ENCODE measurements at places on chromosomes 11 and 22. TPM values are rescaled to one million over a fixed set of nuclear protein-coding genes. Genes with fewer than 3 reads are reported as not detected.

DNA sequence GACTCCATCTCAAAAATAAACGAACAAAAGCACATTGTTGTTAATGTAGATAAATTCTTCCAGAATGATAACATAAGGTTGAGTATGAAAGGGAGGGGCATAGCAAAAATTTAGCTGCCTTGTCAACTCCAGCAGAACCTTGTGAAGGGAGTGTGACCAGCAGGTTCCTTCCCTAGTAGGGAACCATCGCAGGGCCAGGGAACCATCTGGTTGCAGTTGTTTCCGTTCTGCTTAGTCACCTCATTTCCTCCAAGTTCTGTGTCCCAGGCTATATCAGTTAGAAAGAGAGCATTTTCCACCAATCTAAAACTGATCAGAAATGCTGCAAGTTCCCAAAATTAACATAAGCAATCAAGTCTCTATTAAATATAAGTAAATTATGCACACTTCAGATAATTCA lies 126.7 kb upstream of the BLID start:
- DNase-seq, result no peak

DNA sequence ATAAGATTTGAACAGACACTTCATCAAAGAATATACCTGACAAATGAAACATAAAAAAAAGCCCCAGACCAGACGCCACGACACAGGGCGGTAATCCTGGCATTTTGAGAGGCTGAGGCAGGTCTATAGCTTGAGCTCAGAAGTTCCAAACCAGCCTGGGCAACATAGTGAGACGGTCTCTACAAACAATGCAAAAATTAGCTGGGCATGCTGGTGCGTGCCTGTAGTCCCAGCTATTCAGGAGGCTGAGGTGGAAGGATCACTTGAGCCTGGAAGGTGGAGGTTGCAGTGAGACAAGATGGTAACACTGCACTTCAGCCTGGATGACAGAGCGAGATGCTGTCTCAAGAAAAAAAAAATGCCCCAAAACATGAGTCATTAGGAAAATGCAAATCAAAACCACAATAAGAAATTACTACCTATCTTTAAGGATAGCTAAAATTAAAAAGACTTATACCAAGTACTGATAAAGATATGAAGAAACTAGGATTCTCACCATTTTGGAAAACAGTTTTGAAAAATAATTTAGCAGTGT lies 91.7 kb upstream of the GRAMD1B start:
- no peak for DNase-seq

PRDM10 gene
- total RNA-seq, result 7.1 TPM

SLC22A12 gene
- total RNA-seq, result not detected

LUZP2 gene
- not detected for total RNA-seq

DNA sequence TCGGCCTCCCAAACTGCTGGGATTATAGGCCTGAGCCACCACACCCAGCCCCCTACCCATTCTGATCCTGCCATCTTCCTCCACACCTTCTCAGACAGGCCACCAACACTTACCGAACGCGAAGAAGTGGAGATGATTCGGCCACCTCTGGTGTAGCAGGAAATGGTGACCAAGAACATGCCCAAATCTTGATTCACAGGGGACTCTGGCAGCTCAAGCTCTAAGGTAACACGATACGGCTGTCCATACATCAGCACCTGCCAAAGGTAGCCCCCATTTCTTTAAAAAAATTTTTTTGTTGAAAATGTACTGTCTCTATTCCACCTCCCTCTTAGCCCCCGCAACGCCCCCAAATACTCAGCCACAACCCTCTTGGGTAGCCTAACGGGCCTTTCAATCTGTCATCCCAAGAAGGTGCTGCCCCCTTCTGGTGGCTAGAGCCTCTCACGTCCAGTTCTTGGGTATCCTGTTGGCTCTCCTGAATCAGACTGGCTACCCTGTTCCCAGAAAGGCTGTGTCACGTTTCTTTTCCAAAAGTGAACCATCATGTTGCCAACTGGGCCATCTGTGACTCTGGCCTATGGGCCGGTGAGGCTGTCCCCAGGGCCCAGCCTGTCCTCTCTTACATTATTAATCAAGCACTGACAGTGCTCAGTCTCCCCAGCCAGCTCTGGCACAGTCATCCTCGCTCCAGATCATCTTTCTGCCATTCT lies 5.3 kb upstream of the LRRN4CL start:
- peak; percentile 85 for DNase-seq

GRCh38 chr11:10268746-10269488 lies 25.1 kb downstream of the SBF2 start:
- DNase-seq, result no peak

- DNase-seq, result no peak
Measured at GRCh38 chr11:75158696-75159150, 7.8 kb downstream of the SLCO2B1 start.

OR52I1 gene
- not detected for total RNA-seq

- no peak for DNase-seq
Measured at GRCh38 chr11:74179234-74180052, 8.4 kb downstream of the PPME1 start.

DNA sequence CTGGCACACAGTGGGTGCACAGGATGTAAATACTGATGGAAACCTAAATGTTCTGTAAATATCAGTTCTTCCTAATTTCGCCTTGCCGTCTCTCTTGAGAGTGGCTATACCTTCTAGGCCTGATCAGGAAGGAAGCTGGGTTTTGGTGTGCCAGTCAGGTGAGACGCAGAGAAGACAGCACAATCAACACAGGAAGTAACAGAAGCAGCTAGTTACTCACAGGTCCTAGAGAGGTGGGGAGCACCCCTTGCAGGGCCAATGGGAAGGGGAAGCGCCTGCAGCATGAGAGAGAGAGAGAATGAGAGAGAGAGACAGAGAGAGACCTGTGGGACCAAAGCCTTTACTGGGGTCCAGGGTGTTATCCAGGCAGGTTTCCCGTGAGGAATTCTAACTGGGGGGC lies 80.8 kb downstream of the FBLN1 start:
- DNase-seq, result no peak

OR52I2 gene
- not detected for total RNA-seq

- DNase-seq, result no peak
Measured at GRCh38 chr11:369336-370018, at the start of gene B4GALNT4. B4GALNT4 (plus strand) TSS chr11:369499; CDS start chr11:369804, 305 bp downstream.

- no peak for DNase-seq
Measured at GRCh38 chr22:42172773-42173172, 42.2 kb upstream of the CYP2D6 start.

BBOX1 gene
- not detected for total RNA-seq

CRACR2B gene
- 0.48 TPM for total RNA-seq

IGLL5 gene
- 8.3 TPM for total RNA-seq

SCGB1C1 gene
- total RNA-seq, result not detected

NXPE4 gene
- not detected for total RNA-seq

- no peak for DNase-seq
Measured at GRCh38 chr11:133041181-133041580, 491.1 kb downstream of the OPCML start.

- DNase-seq, result no peak
Measured at GRCh38 chr11:16356057-16356760, at the start of gene SOX6. SOX6 (minus strand) TSS chr11:16356546; CDS start chr11:16341248, 15,298 bp downstream.

DNA sequence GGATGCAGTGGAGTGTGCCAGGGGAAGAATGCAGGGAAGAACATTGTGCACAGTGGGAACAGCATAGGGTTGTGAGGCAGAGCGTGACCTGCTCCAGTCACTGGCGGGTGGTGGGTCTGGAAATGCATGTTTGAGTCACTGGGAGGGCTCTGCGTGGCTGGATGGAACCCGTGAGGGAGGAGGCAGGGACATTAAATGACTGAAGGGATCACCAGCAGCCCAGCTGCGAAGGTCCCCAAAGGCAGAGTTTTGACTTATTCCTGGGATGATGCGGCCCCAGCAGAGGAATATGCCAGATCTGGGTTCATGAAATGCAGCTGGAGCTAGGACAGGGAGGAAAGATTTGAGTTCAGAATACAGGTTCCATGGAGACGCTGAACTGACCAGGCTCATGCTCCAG lies 104.0 kb upstream of the FGF3 start:
- no peak for DNase-seq

- no peak for DNase-seq
Measured at GRCh38 chr11:123585706-123586105, 68.7 kb downstream of the SCN3B start.

DNA sequence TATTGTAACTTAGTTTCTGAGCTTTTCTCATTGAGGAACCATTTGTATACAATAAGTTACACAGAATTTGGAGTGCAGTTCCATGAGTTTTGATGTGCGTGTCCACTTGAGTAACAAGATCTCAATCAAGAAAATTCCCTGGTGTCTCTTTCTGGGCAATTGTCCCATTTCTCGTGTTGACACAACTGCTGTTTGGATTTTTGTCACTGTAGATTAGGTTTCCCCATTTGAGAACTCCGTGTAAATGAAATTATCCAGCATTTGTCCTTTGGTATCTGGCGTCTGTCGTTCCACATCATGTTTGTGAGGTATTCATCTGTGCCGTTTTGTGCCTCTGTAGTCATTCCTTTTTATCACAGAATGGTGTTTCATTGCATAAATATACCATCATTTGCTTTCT lies 547.0 kb downstream of the TBC1D22A start:
- no peak for DNase-seq

- DNase-seq, result no peak
Measured at GRCh38 chr22:30562366-30562765, 12.1 kb downstream of the GAL3ST1 start.

- DNase-seq, result no peak
Measured at GRCh38 chr11:123585206-123585605, 69.2 kb downstream of the SCN3B start.

DNA sequence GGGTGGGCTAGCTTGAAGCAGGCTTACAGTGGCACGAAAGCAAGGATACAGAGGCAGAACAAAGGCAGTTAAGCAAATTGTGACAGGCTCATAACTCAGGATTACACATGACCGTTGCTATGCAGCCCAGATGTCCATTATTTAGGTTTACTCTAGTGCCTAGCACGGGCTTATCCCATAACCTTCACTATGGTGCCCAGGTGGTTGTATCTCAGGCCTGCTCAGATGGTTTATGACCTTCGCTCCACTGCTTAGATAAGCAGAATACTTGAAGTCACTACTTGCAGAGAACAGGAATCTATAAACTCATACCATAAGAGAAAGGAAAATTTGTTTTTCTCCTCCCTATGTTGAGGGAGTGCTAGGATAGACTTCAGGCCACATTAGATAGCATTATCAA lies 9.0 kb downstream of the OR6M1 start:
- DNase-seq, result no peak

CNTF gene
- total RNA-seq, result 0.76 TPM

GRCh38 chr22:36224245-36224644 lies 15.1 kb downstream of the APOL2 start:
- no peak for DNase-seq

DNA sequence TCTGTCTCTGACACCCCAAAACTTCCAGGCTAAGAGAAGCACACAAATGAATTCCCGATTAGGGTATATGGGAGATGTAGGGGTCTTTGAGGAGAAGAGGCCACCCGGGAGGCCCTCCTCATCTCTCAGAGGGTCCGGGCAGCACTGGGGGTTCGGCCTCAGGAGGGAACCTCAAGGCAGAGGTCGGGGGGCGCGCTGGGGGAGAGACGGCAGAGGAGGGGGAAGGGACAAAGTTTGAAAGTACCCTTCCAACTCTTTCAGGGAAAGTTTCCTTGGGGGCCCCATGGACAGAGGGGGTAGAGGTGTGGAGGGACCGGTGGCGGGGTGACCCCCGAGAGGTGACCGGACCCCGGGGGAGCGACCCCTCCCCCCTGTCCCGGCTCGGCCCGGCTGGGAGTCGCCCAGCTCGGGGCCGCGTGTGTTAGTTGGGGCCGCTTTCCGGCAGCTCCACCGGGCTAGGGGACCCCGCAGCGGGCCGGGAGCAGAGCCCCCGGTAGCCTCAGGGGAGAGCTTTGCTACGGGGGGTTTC lies 3.3 kb upstream of the GCAT start:
- DNase-seq, result no peak

DNA sequence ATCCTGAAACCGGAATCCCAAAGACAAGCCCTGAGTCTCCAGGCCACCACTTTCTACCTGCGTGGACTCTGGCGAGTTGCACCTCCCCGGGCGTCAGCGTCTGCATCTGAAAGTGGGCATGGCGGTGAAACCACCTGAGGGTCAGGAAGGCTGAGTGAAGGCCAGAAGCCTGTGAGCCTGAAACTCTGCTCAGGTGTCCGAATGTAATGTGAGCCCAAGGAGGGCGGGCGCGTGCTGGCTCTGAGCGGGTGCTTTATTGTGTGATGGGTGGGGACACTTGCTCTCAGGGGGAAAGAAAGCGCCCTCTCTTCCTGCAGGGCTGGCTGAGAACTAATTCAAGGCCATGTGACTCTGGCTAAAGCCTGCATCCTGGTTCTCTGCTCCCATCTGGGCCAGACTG lies 135.6 kb downstream of the ST3GAL4 start:
- DNase-seq, result no peak

All from Karpas-422 (cell line).